Right cardiac atrium (tissue), 5 donors: ENCODE measurements at places on chromosomes 3 and 15. TPM values are rescaled to one million over a fixed set of nuclear protein-coding genes. Genes with fewer than 3 reads are reported as not detected.

- no peak for DNase-seq
Measured at GRCh38 chr3:122253581-122253980, 70.1 kb downstream of the CASR start.

- no peak for DNase-seq
Measured at GRCh38 chr3:120846073-120846472, 61.9 kb upstream of the STXBP5L start.

- DNase-seq, result no peak
Measured at GRCh38 chr3:64903006-64903405, 215.2 kb upstream of the ADAMTS9 start.

- no peak for DNase-seq
Measured at GRCh38 chr3:122100591-122101463, 45.7 kb downstream of the CD86 start.

DNA sequence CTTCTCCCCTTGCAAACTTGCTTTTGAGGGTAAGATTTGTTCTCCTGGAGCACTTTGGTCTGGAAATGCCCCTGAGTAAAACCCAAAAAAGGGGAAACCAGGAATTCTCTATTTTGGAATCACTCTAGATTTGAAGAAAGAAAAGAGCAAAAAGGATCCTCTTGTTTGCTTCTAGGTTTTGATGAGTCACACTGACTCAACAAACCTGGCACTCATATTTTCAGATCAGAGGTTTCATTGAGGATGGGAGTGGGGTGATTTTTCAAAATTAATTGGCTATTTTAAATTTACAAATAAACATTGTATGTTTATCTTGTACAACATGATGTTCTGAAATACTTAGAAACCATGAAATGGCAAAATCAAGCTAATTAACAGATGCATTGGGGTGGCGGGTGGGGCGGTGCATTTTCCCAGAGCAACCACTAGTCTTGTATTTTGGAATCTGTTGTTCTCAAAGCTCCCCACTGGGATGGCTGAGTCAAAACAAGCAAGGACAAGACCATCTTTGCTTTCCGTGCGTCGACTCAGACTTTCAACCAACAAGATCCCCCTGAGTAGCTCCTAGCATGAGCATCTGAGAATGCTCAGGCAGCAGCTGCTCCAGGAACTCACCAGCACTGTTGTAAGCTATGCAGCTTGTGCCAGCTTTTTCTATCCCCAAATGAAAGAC is 451.4 kb downstream of the WDR72 start:
- DNase-seq, result no peak

GRCh38 chr3:120047686-120048085 is 46.6 kb downstream of the GSK3B start:
- DNase-seq, result no peak

CCDC32 gene
- 23.1 TPM for total RNA-seq
